ENCODE measurements at places on chromosomes 6 and 20.

DNA sequence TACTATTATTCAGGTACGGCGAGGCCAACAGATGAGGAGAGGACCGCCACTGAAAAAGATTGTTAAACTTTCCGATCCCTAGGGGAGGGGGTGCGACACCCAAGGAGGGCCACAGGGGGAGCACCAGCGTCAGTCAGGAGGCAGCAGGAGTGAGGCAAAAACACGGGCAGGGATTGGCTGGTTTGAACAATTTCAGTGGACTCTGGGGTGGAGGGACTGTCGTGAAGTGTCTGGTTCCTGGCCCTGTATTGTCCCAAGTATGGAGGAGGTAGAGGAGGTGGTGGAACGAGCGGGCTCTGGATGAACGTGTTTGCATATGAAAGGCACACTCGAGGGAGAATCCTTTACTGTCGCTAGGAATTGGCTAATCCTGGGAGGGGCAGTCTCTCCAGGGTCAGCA is 32.5 kb upstream of the MCUR1 start:
- DNase-seq, result no peak

DNA sequence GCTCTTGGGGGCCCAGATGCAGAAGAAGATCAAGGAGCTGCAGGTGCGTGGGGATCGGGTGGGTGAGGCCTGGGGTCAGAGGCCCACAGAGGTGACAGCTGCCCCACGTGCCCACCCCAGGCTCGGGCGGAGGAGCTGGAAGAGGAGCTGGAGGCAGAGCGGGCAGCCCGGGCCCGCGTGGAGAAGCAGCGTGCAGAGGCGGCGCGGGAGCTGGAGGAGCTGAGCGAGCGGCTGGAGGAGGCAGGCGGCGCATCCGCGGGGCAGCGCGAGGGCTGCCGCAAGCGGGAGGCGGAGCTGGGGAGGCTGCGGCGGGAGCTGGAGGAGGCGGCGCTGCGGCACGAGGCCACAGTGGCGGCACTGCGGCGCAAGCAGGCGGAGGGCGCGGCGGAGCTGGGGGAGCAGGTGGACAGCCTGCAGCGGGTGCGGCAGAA is 41.5 kb downstream of the MYH7B start:
- no peak for DNase-seq

GRCh38 chr6:110703906-110704594 is 111.2 kb downstream of the CDK19 start:
- no peak for DNase-seq

- no peak for DNase-seq
Measured at GRCh38 chr6:83875843-83876242, 16.4 kb downstream of the CYB5R4 start.
